ENCODE measurements at places on chromosomes 2 and 18. TPM values are rescaled to one million over a fixed set of nuclear protein-coding genes. Genes with fewer than 3 reads are reported as not detected.

DNA sequence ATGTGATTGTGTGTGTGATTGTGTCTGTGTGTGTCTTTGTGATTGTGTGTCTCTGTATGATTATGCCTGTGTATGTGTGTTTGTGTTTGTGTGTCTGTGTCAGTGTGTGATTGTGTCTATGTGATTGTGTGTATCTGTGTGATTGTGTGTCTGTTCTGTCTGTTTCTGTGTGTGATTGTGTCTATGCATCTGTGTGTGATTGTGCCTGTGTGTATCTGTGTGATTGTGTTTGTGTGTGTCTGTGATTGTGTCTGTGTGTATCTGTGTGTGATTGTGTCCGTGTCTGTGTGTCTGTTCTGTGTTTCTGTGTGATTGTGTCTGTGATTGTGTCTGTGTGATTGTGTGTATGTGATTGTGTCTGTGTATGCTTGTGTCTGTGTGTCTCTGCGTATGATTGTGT is 12.1 kb upstream of the KLHL30 start:
- DNase-seq, result no peak

DNA sequence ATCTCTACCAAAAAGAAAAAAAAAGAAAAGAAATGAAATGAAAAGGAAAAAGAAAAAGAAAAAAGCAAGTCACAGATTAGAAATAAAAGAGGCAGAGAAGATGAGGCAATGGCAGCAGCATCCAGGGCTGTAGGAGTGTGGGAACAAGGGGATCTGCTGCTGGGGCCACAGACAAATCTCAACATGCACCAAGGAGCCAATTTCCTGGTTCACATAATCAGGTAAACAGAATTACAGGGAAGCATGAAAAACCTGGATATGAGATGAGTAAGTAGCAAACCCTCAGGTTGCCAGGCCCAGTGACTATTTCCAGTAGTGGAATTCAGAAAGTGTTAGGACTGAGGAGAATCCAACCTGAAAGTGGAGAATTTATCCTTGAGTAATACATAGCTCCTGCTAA is 77.4 kb upstream of the ARHGAP28 start:
- no peak for DNase-seq

DNA sequence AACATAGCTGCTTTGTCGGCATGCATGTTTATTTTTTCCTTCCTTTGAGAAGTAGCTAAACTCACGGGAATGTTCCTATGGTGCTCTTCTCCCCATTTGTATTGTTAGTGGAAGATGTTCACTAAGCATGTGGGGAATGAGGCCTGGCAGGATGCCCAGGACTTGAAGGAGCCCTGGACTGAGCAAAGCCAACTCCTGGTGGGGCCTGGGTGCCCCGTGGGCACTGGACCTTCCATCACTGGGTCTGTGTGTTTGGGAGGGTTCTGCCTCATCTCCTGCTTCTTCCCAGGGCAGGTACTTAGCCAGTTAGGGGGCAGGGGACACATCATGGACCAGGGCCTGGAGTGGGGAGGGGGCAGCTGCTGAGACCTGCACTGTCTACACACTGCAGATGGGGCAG is 49.3 kb downstream of the ACAA2 start:
- DNase-seq, result no peak

GRCh38 chr2:70716131-70716743 is 51.8 kb downstream of the ADD2 start:
- no peak for DNase-seq

- no peak for DNase-seq
These were observed 35.6 kb upstream of the NDUFV2 start for GRCh38 chr18:9066817-9067306.

DNA sequence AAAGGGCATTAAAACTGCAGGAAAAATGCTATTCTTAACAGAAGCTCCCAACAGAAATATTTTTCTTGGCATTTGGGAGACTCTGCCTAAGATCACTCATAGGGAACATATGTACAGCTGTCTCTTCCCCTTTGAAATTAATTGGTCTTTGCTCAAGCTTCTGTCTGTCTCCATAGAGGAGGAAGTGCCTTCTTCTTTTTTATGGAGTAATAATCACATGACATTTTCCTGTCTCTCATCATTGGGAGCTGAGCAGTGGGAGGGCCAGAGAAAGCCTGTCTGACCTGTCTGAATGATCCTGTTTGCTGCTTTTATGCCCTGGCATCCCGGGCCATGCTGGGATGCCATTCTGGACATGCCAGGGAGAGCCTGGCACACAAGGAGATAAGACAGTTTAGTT is 145.6 kb downstream of the AQP4 start:
- no peak for DNase-seq

- no peak for DNase-seq
These were observed 1530.9 kb upstream of the LRRTM1 start for GRCh38 chr2:81835321-81836000.

- DNase-seq, result no peak
These were observed 231.6 kb upstream of the NT5C1B start for GRCh38 chr2:18820966-18821365.

- no peak for DNase-seq
These were observed 10.8 kb upstream of the MAPRE2 start for GRCh38 chr18:35030277-35030989.

DNA sequence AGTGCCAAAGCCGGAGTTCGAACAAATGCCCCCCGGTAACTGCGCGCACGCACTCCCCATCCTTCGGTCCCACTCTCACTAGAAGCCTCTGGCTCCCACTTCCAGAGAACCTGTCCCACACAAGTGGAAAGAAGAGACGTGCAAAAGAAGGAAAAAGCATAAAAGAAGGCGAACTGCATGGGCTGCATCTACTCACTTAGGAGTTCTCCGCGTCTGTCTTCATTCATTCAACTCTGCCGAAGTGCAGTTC is 312 bp downstream of the NR4A2 start:
- DNase-seq, result no peak

DNA sequence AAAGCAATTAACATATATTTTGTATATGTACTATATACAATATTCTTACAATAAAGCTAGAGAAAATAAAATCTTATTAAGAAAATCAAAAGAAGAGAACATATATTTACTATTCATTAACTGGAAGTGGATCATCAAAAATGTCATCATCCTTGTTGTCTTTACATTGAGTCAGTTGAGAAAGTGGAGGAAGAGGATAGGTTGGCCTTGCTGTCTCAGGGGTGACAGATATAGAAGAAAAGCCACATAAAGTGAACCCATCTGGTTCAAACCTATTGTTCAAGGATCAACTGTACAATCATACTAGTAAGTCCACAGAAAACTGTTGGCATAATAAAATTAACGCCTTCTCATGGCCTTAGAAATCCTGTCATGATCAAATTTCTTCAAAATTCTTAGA is 26.6 kb downstream of the SESTD1 start:
- DNase-seq, result no peak

GRCh38 chr2:238635647-238636051 is 208.9 kb downstream of the ASB1 start:
- DNase-seq, result no peak

DNA sequence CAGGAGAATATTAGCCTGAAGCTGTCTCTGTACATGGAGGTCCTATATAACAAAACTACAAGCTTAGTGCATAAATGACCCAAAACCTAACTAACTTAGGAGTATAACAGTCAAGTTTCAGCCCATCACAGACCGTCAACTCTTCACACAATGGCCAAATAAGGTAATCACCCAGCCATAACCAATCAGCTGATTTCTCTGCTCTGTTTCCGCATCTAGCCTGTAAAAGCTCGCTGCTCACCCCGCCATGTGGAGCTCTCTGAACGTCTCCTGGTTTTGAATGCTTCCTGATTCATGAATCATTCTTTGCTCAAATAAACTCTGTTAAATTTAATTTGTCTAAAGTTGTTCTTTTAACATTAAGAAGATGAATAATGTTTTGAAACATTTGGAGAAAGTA is 593.6 kb downstream of the TMX3 start:
- peak; percentile 5 for DNase-seq

DNA sequence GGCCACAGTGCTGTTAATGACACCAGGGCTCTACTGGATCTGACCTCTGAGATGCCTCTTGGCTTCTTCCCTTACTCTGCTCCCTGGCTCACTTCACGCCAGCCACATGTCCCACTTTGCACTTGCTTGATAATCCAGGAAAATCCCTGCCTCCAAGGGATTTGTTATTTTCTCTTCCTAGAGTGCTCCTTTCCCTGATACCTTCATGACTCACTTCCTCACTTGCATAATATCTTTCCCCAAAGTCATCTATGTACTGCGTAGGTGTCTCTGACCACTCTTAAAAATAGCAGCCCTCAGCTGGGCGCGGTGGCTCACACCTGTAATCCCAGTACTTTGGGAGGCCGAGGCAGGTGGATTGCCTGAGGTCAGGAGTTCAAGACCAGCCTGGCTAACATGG is 572.3 kb downstream of the PLCL1 start:
- no peak for DNase-seq

- DNase-seq, result no peak
These were observed 20.8 kb upstream of the TNP1 start for GRCh38 chr2:216880509-216881184.

- no peak for DNase-seq
These were observed 5.9 kb downstream of the SCYGR3 start for GRCh38 chr2:227608561-227609338.

GRCh38 chr2:241858206-241859016 is at the start of gene PDCD1:
Gene PDCD1 (minus strand): TSS chr2:241858894. CDS start chr2:241858838, 56 bp downstream.
- DNase-seq, result no peak

DNA sequence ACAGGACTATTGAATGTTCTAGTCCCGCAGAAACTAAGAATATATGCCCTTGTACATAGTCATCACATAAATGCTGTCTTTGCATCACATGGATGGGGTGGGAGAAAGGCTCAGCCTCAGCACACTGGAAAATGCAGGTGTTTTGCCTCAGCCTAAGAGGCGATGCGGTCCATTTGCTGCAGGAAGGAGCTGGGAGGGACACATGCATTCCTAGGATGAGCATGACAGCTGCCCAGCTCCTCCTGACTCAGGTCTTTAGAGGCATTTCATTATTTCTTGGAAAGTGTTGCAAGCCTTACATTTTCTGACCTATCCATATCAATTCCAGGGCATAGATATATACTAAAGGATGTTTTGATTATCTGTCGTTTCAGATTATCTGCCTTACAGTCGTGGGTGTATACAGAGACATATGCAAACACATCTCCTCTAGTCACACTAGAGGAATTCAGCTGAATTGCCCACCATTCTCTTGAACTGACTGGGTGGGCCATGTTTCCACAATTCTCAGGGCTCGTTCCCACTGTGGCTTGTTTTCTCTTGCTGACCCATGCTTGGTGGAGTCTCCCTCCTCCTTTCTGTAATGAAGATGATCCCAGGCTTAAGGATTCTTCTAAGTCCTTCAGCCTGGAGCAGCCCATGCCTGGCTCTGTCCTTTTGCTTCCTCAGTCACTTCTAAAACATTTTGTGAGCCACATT is 156.9 kb downstream of the SETBP1 start:
- no peak for DNase-seq

DNA sequence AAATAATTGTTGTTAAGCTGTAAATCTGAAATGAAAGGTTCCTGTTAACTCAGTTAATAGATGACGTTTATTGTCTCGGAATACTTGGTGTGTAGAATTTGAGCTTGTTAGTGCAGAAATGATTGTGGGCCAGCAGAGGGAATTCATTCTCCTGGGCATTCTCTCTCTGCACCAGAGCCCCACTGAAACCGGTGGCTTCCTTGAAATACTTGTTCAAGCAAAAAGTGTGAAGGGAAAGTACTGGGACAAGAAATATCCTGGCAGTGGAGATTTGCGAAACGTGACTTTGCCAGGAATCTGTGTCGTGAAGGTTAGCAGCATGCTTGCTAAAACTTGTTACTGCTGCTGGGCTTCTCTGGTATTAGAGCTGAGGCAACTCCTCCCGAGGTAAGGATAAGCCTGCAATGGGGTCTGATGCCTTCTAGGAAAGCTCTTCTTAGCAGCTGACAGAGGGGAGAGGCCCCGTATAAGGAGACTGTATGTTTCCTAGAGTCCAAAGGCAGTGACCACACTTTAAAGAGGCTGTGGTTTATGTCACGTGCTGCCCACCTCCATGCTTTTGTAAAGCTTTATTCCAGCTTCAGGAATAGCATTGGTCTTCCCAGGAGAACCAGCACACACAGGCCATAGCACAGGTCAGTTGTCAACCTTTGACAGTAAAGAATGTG is 2.0 kb downstream of the ITGA6 start:
- peak; percentile 57 for DNase-seq

GRCh38 chr2:62354771-62355561 is 151.0 kb downstream of the TMEM17 start:
- no peak for DNase-seq

GRCh38 chr2:165825041-165825440 is 31.0 kb upstream of the GALNT3 start:
- peak; percentile 68 for DNase-seq

DNA sequence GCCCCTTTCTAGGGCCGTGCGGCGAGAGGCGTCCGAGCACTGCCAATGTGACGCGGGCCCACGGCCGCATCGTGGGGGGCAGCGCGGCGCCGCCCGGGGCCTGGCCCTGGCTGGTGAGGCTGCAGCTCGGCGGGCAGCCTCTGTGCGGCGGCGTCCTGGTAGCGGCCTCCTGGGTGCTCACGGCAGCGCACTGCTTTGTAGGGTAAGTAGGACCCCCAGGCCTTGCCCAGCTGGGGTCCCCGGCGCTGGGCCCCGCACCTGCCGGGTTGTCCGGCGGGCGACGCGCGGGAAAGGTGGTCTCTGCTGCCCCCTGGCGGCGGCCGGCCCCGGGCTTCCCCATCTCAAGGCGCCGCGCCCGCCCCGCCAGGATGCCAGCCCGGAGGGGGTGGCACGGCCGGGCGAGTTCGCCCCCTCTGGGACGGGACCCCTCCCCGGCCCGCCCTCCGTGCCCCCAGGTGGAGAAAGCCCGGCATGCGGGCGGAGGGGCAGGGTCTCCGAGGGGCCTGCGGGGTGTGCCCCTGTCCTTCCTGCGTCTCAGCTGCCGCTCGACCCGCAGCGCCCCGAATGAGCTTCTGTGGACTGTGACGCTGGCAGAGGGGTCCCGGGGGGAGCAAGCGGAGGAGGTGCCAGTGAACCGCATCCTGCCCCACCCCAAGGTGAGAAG is 1.9 kb downstream of the PRSS56 start:
- peak; percentile 44 for DNase-seq

- DNase-seq, result no peak
These were observed 209.9 kb upstream of the RBBP8 start for GRCh38 chr18:22723221-22723620.

The ARL5A gene
- total RNA-seq, result 82.0 TPM

The CNGA3 gene
- not detected for total RNA-seq

The PRSS56 gene
- not detected for total RNA-seq

The APOB gene
- total RNA-seq, result not detected

The RUFY4 gene
- total RNA-seq, result not detected

The SLC35G4 gene
- not detected for total RNA-seq

The LHCGR gene
- not detected for total RNA-seq

The TRIM43 gene
- not detected for total RNA-seq

The COL3A1 gene
- not detected for total RNA-seq

The XDH gene
- total RNA-seq, result 0.81 TPM

The CYP27A1 gene
- total RNA-seq, result 2.4 TPM

The XIRP2 gene
- not detected for total RNA-seq

The DYNAP gene
- total RNA-seq, result not detected

The LRRC30 gene
- not detected for total RNA-seq

The COMMD1 gene
- total RNA-seq, result 6.4 TPM

The HMSD gene
- not detected for total RNA-seq

The PARD3B gene
- total RNA-seq, result 3.9 TPM

The MPHOSPH10 gene
- 12.3 TPM for total RNA-seq

The GAREM1 gene
- 5.6 TPM for total RNA-seq

The IL36RN gene
- 1.4 TPM for total RNA-seq

Data from HT-29 (cell line).